ENCODE measurements at places on chromosomes 3 and 15. TPM values are rescaled to one million over a fixed set of nuclear protein-coding genes. Genes with fewer than 3 reads are reported as not detected.

DNA sequence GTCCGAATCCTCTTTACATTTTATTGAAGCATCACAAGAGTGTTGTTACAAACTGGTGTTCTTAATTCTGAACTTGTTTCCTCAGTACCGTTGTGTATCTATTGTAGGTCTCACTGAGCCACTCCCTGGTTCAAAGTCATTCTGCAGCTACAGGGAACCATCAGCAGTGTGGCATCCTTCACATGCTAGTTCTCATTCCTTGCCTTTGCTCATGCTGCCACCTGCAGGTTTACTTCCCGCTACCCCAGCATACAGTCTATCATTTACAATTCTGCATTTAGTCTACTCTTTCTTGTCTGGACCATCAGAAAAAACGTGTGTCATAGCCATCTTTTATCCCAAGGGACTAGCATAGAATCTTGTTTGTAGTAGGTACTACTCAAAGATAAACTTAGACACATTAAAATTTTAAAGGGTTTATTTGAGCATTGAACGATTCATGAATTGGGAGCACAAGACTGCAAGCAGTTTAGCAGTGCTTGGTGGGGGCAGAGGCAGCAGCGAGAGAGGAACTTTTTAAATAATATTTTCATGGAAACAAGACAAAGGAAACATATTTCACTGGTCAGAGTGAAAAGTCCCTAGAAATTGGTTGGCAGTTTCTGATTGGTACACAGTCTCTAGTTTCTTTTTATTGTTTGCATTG lies 402.1 kb downstream of the CADM2 start:
- no peak for DNase-seq

GRCh38 chr3:114839476-114839875 lies 307.6 kb downstream of the ZBTB20 start:
- DNase-seq: no peak

- DNase-seq: no peak
Measured at GRCh38 chr15:57915827-57916531, 149.5 kb downstream of the ALDH1A2 start.

DNA sequence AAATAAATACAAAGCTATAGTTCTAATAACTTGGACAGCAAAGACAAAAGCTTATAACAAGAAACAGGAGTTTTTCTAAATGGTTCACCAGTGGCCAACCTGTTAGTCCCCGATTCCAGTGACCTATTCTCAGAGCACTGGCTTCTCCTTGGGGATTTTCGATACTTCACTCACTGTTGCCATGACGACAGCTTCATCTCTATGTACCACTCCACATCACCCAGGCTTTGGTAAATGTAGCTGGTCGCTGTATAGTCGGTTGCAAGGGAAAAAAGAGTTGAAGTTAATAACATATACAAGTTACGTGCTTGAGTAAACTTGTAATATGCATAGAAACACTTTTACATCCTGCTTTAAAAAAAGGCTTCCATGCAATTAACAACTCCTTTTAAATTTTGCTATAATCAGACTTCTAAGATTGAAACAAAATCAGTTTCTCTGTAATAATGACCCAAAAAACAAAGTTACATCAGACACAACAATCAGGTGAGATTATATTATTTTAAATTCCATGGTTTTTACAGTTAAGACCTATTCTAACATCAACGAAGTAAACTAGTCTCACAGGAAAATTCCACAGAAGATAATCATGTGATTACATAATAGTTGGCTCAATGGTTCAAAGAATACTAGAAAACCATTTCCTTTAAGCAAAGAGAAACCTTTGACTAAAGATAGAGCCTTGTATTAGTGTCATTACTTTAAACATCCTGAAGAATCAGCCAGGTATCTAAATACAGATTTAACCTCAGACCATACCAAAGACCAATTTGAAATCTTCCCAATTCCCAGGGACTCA lies 2.9 kb downstream of the CCNL1 start:
- DNase-seq: no peak

RASGRP1 gene
- polyA plus RNA-seq: 7.2 TPM

MELTF gene
- not detected for polyA plus RNA-seq

Measured in naive B cell (primary cell).